ENCODE measurements at places on chromosomes 7 and 10.
A peak's percentile ranks its signal among the peaks of the same experiment; 100 is the strongest.

DNA sequence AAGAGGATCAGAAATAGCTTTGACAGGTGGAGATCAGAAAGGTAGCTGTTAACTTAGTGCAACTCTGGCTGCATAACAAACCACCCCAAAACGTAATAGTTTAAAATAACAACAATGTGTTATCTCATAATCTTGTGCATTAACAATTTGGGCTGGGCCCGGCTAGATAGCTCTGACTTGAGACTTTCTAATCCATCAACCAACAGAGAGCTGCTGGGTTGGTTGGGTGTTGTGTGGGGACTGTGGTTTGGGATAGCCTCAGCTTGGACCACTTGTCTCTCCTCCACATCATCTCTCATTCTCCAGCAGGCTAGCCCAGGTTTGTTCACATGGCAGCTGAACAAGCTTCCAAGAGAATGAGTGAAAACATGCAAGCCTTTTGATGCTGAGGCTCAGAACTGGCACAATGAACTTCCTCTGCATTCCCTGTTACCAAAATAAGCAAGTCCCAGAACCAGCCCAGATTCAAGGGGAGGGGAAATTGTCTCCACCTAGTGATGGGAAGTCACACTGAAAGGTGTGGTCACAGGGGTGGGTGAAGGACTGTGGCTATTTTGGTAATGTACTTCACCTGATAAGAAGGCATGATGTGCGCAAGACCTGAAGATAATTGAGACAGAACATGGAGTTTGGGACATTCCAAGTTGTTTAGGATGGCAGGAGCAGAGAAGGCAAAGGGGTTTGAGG, 20.4 kb upstream of the ASAH2 start:
- no peak for DNase-seq

GRCh38 chr10:1609648-1609970, 127.7 kb downstream of the ADARB2 start:
- DNase-seq: no peak

DNA sequence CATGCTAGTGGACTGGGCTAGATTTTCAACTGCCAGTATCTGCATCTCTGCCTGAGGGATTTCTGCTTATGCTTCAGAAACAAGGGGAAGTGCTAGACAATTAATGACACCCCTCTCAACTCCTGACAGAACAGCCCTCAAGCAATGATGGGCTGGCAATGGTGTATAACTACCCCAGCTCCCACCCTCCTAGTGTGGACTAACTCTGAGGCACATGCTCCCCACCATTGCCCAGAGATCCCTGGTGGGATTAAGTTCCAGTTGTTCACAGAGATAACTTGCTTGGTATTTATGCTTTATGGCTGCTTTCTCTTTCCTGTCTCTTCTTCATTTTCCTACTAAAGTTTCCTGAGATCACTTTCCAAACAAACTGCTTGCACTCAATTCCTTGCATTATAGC, 113.5 kb downstream of the RPS24 start:
- DNase-seq: no peak

DNA sequence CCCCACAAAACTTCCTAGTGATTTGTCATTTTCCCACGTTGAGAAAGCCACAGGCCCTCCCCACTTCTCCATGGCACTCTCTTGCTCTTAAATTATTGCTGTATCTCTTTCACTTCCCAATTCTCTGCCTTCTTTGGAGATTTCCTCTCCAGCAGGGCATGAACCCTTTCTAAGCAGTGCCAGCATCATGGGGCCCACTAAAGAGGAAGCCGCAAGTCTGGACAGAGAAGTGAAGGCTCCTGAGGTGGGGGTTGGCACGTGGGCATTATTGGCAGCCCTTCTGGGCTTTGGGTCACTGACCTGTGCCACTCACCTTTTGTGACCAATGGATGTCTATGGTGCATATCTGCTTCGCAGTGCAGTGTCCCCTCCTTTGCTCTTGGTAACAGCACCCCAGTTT, 97.7 kb upstream of the TCF7L2 start:
- no peak for DNase-seq

- no peak for DNase-seq
Observed at GRCh38 chr10:70335246-70335613, 47.2 kb downstream of the LRRC20 start.

- no peak for DNase-seq
Observed at GRCh38 chr7:33497051-33497450, 367.7 kb downstream of the BBS9 start.

DNA sequence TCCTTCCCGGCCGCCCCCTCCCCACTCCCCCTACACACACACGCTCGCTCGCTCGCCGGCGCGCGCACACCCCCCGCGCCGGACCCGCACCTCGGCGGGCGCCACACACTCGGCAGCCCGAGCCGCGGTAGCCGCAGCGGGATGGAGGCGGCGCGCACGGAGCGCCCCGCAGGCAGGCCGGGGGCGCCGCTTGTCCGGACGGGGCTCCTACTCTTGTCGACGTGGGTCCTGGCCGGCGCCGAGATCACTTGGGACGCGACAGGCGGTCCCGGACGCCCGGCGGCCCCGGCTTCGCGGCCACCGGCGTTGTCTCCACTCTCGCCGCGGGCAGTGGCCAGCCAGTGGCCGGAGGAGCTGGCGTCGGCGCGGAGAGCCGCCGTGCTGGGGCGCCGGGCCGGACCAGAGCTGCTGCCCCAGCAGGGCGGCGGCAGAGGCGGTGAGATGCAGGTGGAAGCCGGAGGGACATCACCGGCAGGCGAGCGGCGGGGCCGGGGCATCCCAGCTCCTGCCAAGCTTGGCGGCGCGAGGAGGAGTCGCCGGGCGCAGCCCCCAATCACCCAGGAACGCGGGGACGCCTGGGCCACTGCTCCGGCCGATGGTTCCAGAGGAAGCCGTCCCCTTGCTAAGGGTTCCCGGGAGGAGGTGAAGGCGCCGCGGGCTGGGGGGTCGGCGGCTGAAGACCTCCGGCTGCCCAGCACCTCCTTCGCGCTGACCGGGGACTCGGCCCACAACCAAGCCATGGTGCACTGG, at the start of gene SORCS3:
Gene SORCS3, plus strand, starts transcription at position 104 of the 750 bp plus-strand sequence.
- no peak for DNase-seq

GRCh38 chr7:81515009-81515408, 254.8 kb downstream of the HGF start:
- DNase-seq: peak; percentile 91

DNA sequence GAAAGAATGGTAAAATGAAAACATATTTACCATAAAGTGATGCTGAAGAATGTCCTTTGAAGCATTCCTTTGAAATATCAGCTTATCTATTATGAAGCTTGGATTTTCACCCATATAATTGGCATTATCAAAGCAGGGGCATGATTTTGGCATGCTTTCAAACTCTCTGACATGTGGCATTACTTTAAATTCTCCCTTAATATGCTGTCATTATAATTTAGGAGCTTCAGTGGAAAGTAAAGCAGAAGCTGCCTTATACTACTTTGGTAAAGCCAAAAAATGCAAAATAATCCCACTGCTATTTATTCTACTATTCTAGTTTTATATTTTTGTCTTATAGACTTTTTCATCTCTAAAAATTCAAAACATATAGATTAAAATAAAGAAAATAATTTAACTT, 28.0 kb upstream of the HIBADH start:
- DNase-seq: no peak

GRCh38 chr10:88330174-88330573, 252.9 kb downstream of the RNLS start:
- no peak for DNase-seq

GRCh38 chr10:37732685-37733084, 124.7 kb downstream of the ZNF248 start:
- DNase-seq: no peak

- no peak for DNase-seq
Observed at GRCh38 chr10:43865265-43866135, 216.8 kb upstream of the ZNF32 start.

DNA sequence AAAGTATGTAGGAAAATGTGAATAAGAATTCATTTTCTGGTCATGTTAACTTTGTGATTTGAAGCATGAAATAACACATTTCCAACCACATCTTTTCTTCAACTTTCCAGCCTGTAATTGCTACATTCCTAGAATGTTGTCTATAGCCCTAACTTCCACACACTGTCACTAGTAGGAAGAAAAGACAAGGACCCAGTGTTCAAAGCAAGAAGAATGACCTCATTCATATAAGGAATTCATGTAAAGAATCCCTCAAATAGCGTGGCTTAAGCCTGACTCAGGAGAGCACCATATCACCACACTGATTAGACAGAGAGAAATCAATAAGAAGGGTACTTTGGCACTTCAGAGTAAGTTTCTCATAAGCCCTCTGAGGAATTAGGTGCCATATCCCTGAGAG, 318.7 kb upstream of the CHRM2 start:
- DNase-seq: no peak

- no peak for DNase-seq
Observed at GRCh38 chr7:97020601-97020995, 4.0 kb downstream of the DLX5 start.

DNA sequence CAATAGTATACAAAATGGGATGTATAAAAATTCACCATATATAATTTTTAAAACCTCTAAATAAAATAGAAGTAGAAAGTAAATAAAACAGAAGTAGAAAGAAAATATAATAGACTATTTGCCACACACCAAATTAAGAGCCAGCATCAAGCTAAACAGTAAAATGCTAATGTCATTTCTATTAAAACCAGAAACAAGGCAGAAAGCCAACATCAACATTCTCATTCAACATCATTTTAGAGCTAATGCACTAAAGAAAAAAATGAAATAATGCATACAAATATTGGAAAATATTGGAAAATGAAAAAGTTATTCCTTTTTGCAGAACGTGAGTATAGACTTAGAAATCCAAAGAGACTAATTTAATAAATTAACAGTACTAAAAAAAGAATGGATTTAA, 23.4 kb upstream of the RELN start:
- DNase-seq: no peak
